Activated naive CD8-positive, alpha-beta T cell treated with anti-CD3 and anti-CD28 coated beads for 36 hours (primary cell): ENCODE measurements at places on chromosomes 4 and X. TPM values are rescaled to one million over a fixed set of nuclear protein-coding genes. Genes with fewer than 3 reads are reported as not detected.

DNA sequence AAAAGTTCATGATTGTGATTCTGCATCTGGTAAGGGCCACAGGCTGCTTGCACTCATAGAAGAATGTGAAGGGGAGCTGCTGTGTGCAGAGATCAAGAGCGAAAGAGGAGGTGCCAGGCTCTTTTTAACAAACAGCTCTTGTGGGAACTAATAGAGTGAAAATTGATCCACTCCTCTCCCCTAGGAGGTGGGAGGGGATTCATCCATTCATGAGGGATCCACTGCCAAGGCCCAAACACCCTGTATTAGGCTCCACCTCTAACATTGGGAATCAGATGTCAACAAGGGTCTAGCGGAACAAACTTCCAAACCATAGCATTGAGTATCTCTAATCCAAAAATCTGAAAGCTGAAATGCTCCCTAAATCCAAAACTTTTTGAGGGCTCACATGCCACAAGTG, 16.4 kb upstream of the PPID start:
- H3K4me1 ChIP-seq, result no peaks in the 10 kb centered on the region
- peaks cover 8% of the 10 kb centered on the region for H3K27me3 ChIP-seq
- H3K36me3 ChIP-seq, result no peaks in the 10 kb centered on the region
- no peak for DNase-seq
- H3K27ac ChIP-seq, result no peak overlapping the region

DNA sequence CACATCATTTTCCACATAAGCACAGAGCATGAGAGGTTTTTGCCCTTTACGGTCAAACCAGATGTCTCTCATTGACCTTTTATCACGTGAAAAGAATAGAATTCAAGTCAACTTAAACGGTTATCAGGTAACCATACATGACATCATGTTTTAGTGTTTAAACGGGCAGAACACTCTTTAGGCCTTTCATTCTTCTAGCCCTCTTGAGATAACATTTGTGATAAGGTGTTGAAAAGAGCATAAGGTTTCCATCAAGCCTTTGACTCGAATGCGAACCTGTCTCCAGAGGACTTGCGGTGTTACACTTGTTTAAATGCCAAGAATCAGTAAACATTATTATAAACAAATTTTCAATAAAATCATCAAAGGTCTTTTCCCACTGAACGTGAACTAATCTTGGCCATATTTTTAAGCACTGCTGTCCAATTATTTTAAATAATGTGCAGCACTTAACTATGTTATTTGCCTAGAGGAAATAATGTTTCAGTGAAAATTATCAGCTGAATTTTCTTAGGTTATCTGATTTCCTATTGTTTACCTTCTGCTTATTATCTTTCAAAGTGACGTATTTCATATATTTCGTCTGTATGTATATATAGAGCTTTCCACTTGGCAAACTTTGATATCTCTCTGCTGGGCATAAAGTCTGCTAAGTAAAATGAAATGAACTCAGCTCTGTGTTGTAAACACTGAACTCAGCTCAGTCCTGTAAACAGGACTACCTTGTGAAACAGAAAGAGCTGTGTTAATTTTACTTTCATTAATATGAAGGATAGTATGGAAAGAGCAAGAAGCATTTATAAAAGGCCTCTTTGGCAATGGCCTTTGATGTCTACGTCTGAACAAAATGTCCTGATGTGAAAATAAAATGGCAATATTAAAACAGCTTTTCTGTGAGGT, 33.3 kb downstream of the TENM3 start:
- no peak overlapping the region for H3K4me3 ChIP-seq
- no peaks in the 10 kb centered on the region for H3K36me3 ChIP-seq
- H3K27me3 ChIP-seq, result no peaks in the 10 kb centered on the region

DNA sequence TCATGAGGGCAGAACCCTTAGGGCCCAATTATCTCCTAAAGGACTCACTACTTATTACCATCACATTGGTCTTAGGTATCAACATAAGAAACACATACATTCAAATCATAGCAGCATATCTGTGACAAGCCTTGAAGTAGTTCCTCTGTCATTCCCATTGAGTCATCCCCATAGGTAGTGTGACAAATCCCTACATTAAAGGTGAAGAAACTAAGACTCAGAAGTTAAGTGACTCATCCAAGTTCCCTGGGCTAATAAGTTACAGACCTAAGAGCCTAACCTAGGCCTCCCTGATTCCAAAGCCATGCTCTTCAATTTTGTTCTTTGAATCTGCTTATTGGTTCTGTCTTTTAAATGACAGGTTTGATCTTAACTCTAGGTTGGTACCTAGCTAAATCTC, 58.2 kb downstream of the CD38 start:
- H3K4me1 ChIP-seq, result peaks cover 2% of the 10 kb centered on the region
- no peak for DNase-seq
- no peak overlapping the region for H3K4me3 ChIP-seq
- H3K27me3 ChIP-seq, result no peaks in the 10 kb centered on the region
- peaks cover 43% of the 10 kb centered on the region for H3K36me3 ChIP-seq
- H3K27ac ChIP-seq, result no peak overlapping the region

- no peak overlapping the region for H3K4me3 ChIP-seq
- H3K27me3 ChIP-seq, result peaks cover 10% of the 10 kb centered on the region
- peaks cover 12% of the 10 kb centered on the region for H3K4me1 ChIP-seq
- no peaks in the 10 kb centered on the region for H3K36me3 ChIP-seq
- H3K27ac ChIP-seq, result no peak overlapping the region
- DNase-seq, result no peak
Observed at GRCh38 chr4:76762137-76763130, 135.5 kb downstream of the SOWAHB start.

DNA sequence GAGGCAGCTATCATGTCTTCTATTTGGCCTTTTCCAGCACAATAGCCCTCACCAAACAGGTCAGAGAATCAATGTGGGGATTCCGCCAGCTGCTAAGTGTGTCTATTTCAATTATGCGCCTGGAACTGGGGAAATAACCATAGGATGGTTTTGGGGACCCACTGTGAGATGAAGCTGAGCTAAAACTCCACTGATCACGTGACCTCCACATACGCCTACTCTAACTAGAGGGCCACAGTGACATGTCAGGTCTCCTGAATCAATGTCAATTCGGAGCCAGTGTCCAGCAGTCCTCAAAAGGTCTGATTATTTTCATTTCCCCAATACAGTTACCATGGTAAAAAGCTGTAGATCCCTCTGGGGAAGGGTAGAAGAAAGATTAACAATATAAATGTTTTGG, 10.2 kb upstream of the BANK1 start:
- H3K27me3 ChIP-seq, result peaks cover 11% of the 10 kb centered on the region
- no peak overlapping the region for H3K27ac ChIP-seq
- H3K4me3 ChIP-seq, result no peak overlapping the region
- H3K36me3 ChIP-seq, result no peaks in the 10 kb centered on the region
- no peak for DNase-seq
- H3K4me1 ChIP-seq, result peaks cover 2% of the 10 kb centered on the region

DNA sequence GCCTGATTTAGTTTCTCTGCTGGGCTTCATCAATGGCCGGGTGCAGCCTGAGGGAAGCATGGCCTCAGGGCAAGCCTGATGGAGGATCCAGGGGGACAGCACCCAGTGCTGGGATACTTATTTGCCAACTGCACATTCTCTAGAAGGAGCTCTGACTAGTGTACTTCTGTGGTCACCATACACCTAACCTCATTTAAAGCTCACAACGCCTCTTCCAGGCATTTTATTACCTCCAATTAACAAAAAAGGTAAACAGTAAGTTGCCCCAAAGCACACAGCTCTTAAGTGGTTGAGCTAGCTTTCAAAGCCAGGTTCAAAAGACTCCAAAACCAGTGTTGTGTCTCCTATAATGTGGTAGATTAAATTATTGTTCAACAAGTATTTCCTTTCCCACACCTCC, 26.8 kb upstream of the ATXN3L start:
- H3K27ac ChIP-seq, result no peak overlapping the region
- no peaks in the 10 kb centered on the region for H3K36me3 ChIP-seq
- no peaks in the 10 kb centered on the region for H3K4me1 ChIP-seq
- no peaks in the 10 kb centered on the region for H3K27me3 ChIP-seq
- no peak for DNase-seq
- no peak overlapping the region for H3K4me3 ChIP-seq

GRCh38 chr4:175092114-175092513, 174.0 kb downstream of the ADAM29 start:
- no peaks in the 10 kb centered on the region for H3K36me3 ChIP-seq
- H3K27ac ChIP-seq, result no peak overlapping the region
- DNase-seq, result no peak
- no peaks in the 10 kb centered on the region for H3K4me1 ChIP-seq
- no peaks in the 10 kb centered on the region for H3K27me3 ChIP-seq

DNA sequence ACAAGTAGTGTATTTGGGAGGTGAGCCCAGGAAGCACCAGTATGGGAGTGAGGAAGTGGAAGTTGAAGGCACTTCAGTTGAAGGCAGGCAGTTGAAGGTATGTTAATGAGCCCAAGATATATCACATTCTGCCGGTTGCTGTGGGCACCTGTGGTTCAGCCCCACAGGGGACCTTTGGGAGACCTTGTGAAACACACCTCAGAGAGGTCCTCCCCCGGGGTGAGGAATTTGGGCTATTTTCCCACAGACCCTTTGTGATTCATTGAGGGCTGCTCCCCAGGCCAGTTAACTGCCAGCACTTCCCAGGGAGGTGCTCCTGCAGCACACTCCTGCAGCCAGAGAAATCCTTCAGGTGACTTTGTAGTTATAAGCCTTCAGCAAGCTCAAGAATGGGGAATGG, 45.9 kb downstream of the PTCHD1 start:
- no peak overlapping the region for H3K27ac ChIP-seq
- H3K4me1 ChIP-seq, result peaks cover 6% of the 10 kb centered on the region
- DNase-seq, result no peak

Gene KCNIP4
- not detected for total RNA-seq

Gene RBMXL3
- total RNA-seq, result not detected

GRCh38 chr4:172173206-172173605, 360.0 kb downstream of the GALNTL6 start:
- H3K4me3 ChIP-seq, result no peak overlapping the region
- H3K36me3 ChIP-seq, result no peaks in the 10 kb centered on the region
- no peak overlapping the region for H3K27ac ChIP-seq
- no peaks in the 10 kb centered on the region for H3K27me3 ChIP-seq
- no peak for DNase-seq

GRCh38 chrX:73851014-73852009, 288.3 kb downstream of the CHIC1 start:
- H3K36me3 ChIP-seq, result no peaks in the 10 kb centered on the region
- H3K27me3 ChIP-seq, result no peaks in the 10 kb centered on the region
- no peak for DNase-seq
- H3K27ac ChIP-seq, result no peak overlapping the region
- no peaks in the 10 kb centered on the region for H3K4me1 ChIP-seq

DNA sequence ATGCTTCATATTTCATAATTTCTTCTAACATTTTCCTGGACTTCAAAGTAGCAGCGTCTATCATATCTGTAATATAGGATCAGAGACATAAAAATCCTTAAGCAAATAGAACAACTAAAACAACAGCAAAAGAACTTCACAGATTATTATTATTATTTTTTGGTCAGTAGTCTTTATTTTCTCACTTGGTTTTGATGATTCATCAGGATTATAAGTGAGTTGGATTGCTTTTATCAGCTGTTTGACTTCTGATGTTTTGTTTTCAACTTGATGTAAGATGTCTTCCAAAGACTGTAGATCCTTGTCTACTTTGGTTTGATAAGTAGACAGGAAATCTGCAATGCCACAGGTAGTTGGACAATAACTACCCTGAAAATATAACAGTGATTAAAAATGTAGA, 623 bp downstream of the FGG start:
- no peaks in the 10 kb centered on the region for H3K36me3 ChIP-seq
- H3K27me3 ChIP-seq, result peaks cover 31% of the 10 kb centered on the region
- H3K4me1 ChIP-seq, result peaks cover 6% of the 10 kb centered on the region
- no peak overlapping the region for H3K4me3 ChIP-seq

GRCh38 chr4:23959396-23960148, 69.7 kb upstream of the PPARGC1A start:
- DNase-seq, result no peak
- no peaks in the 10 kb centered on the region for H3K27me3 ChIP-seq
- no peaks in the 10 kb centered on the region for H3K36me3 ChIP-seq
- no peak overlapping the region for H3K27ac ChIP-seq

Gene XAGE2
- total RNA-seq, result not detected

DNA sequence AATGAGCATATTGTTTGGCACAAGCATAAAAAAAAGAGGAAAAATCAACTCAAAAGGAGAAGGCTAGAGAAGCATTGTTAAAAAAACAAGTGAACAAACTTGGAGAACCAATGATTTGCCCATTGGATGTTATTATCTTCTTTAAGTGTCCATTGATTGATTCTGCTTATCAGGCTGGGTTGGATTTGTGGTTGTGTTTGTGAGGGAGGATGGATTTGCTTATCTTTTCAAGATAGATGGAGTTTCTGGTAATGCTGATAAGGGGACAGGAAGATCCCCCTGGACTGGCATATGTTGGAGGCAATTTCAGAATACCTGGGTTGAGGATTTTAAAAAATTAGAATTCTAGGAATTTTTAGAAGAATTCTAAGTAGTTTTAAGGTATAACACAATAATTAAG, 41.8 kb upstream of the TMEM192 start:
- no peak overlapping the region for H3K4me3 ChIP-seq

- no peaks in the 10 kb centered on the region for H3K27me3 ChIP-seq
- no peak for DNase-seq
- H3K27ac ChIP-seq, result no peak overlapping the region
- no peak overlapping the region for H3K4me3 ChIP-seq
- peaks cover 3% of the 10 kb centered on the region for H3K4me1 ChIP-seq
- no peaks in the 10 kb centered on the region for H3K36me3 ChIP-seq
Observed at GRCh38 chr4:166165829-166166420, 292.9 kb downstream of the TLL1 start.

DNA sequence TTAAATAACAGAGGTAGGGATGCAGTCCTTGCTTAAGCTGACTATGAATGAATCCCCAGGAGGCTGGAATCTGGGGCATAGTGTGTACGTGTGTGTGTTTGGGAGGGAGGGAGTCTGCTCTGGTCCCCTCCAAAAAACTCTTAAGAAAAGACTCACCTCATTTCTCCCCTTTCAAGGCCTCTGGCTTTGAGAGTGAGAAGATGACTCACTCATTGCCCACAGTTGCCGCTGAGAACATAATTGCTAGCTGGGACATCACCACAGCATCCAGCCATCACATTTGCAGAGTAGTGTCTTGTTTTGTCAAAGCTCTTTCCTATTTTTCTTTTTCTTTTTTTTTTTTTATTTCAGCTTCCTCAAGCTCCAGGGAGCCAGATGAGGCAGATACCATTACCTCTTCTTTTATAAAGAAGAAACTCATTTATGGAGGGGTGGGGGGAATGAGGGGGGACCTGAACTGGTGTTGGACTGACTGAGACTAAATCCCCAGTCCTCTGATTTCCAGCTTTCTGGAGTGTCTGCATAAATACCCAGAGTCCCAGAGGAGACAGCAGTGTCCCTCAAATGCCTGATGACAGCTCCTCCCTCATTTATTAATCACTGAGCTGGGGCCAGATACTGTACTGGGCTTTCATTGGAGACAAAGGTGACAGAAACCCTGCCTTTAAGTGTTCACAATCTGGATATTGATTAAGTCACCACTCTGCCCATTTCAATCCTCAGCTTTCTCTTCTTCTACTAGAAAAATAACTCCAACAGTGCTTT, 61.9 kb upstream of the LAS1L start:
- H3K27me3 ChIP-seq, result no peaks in the 10 kb centered on the region
- DNase-seq, result peak; percentile 51
- H3K36me3 ChIP-seq, result no peaks in the 10 kb centered on the region
- H3K27ac ChIP-seq, result peak overlapping the region; percentile 91

GRCh38 chr4:73662709-73663546, 42.7 kb upstream of the RASSF6 start:
- no peak overlapping the region for H3K27ac ChIP-seq
- no peak overlapping the region for H3K4me3 ChIP-seq
- H3K27me3 ChIP-seq, result peaks cover 5% of the 10 kb centered on the region
- no peaks in the 10 kb centered on the region for H3K36me3 ChIP-seq
- no peaks in the 10 kb centered on the region for H3K4me1 ChIP-seq

- peaks cover 3% of the 10 kb centered on the region for H3K27me3 ChIP-seq
- H3K36me3 ChIP-seq, result no peaks in the 10 kb centered on the region
- H3K4me3 ChIP-seq, result no peak overlapping the region
- no peak for DNase-seq
Observed at GRCh38 chr4:139961344-139961946, 192.5 kb downstream of the MAML3 start.
